ENCODE measurements at places on chromosomes 6 and 20.
A peak's percentile ranks its signal among the peaks of the same experiment; 100 is the strongest.

DNA sequence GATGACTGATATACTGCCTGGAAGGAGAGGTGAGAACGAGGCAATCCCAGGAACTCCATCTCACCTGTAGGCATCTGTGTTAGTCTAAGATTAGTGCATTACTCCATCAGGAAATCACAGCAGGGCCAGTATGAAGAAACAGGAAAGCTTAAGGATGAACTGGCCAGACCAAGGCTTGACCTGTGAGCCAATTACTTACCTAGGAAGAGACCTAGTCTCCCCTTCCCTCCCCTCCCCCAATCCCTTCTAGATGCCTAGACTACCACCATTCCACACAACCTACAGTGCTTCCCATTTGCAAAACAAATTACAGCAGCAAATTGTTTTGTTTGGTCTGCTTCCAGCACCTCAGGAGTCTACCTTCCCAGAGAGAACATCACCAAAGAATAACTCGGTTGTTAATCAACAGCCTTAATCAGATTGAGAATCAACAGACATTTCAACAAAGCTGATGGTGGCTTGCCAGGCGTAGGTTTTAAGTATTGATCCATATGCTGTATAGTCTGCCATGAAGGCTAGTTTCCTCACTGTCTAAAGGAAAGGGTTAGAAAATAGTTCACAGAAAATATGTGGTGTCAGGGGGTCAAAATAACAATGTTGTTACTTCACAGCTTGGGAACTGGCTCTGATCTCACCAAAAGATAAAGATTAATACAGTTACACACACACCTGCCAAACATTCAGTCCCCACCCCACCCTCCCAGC lies 10.1 kb downstream of the PKHD1 start:
- no peak for DNase-seq

DNA sequence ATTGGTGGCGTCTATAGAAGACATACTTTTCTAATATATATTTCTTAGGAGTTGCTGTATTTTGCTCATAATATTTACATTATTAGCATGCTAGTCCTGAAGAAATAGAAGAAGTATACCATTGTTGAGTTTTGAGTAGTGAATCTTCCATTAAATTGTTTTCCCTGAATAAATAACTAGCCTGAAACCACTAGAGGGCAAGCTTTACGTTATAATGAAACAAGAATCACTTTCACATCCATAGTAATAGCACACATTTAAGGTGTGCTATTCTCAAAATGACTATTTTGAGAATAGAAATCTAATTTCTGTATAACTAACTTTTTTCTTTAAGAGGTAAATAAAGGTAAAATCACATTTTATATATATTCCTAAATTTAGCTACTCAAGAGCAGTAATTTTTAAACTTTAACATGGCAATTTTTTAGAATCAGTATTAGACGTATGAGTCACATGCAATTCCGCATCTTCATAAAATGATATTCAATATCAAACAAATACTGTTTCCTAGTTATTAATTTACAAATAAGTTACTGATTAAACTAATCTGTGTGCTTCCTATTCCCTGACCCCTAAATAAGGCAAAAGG lies 213.2 kb upstream of the MANEA start:
- no peak for DNase-seq

GRCh38 chr6:62479697-62480220 lies 193.7 kb upstream of the KHDRBS2 start:
- no peak for DNase-seq

- no peak for DNase-seq
Observed at GRCh38 chr20:54189630-54190029, 15.8 kb upstream of the CYP24A1 start.

GRCh38 chr6:11964729-11965335 lies 47.3 kb upstream of the HIVEP1 start:
- no peak for DNase-seq

DNA sequence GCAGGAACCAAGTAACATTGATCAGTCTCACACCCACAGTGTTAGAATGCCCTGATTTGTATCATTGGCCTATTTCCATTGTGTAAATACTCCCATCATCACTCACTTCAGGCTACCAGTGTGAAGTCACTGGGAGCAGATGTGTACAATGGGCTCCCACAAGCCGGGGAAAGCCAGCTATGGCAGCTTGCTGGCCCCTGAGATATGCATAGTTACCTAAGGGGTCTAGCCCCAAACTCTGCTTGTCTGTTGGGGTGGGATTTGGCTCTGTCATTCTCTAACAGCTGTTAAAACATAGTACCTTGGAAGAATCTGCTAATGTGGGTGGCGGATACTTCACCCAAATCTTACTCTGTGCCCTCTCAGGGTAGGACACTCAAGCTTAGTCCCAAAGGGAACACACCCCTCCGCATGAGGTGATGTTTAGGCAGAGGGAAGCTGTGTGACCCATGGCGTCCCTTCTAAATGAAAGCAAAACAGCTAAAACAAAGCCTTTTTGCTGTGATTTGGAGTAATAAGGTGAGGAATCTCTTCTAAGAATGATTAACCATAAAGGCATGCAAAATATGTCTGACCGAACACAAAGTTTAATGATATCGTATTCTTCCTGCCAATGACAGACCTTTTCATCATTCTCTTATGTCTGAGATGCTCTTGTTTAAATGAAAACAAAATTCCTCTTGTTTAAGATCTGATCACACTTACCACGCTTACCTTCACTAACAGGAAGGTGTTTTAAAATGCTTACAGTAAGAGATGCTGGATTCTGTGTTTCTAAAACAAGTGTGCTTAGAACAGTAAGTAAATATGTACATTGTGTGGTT lies 45.9 kb upstream of the PXDC1 start:
- no peak for DNase-seq

DNA sequence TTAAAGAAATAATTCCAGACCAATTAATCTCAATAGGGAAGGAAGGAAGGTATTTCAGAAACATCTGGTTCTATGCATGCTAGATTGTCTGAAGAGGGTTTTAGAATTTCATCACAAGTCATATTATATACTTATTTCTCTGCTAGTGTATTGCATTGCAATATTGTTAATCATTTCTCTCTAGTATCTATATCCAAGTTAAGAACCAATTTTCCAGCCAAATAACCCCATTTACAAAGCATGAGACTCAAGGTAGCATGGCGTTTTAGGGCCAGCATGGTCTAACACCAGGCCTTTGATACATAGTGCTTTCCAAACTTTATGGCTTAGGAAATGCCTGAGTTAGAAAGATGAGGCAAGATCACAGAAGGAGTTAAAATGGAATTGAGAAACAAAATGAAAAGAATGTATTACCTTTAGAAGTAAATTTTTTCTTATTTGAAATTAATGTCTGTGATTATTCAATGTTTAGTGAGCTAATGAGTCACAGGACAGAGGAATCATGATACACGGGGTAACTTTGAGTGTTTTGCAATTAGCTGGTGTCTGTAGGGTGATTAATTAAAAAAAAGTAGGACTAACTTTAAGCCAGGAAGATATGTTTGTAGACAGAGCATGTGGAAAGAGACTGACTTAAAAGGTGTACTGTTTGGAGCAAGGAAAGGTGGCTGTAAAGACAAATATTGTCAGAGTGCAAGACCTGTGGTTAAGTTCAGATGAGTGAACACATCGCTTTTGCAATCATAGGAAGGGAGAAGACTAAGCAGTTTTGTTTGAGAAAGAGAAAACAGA lies 1006.2 kb upstream of the CITED2 start:
- no peak for DNase-seq

- DNase-seq, result no peak
Observed at GRCh38 chr6:158909938-158910337, 90.1 kb downstream of the RSPH3 start.

GRCh38 chr6:78538002-78538401 lies 329.3 kb upstream of the IRAK1BP1 start:
- DNase-seq, result no peak

GRCh38 chr6:391559-392440 lies at the start of gene IRF4:
IRF4 (plus strand) TSS chr6:391752; CDS start chr6:393153, 1,401 bp downstream.
- DNase-seq, result peak; percentile 74

GRCh38 chr6:75943381-75943780 lies 129.1 kb downstream of the IMPG1 start:
- no peak for DNase-seq

- no peak for DNase-seq
Observed at GRCh38 chr6:83051377-83052172, 14.1 kb downstream of the UBE3D start.

- no peak for DNase-seq
Observed at GRCh38 chr6:133277228-133277899, 36.2 kb downstream of the EYA4 start.

DNA sequence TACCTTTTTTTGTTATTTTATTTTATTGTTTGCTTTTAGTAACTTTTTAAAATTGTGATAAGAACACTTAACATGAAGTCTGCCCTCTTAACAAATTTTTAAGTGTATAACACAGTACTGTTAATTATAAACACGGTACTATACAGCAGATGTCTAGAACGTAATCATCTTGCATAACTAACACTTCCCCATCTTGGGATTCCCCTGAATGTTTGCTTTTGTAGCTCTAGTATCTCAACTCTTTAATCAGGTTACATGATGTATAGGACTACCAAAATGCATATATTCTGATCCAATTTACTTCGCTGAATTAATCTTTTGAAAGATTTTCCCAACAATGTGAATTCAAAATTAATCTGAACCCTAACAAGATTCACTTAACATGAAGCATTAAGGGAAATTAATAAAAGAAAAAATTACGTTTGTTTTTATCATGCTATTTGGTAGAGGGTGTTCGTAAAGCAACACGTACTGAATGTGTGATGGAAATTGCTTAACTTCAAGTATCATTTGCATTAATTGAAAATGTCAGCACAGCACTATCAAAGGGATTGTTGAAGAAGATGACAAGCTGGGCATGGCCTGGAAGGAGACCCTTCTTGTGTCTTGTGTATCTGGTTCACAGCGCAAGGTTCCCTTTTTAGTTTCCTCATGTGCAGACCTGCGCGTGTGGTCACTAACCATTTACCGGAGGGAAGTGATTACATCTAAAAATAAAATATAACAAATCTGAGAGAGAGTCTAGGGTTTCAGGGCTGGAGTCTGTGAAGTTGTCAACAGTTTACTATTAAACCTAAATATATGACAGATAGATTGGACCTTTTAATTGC lies 15.2 kb downstream of the COL19A1 start:
- no peak for DNase-seq

GRCh38 chr6:18216411-18216810 lies 47.9 kb downstream of the DEK start:
- DNase-seq, result no peak

DNA sequence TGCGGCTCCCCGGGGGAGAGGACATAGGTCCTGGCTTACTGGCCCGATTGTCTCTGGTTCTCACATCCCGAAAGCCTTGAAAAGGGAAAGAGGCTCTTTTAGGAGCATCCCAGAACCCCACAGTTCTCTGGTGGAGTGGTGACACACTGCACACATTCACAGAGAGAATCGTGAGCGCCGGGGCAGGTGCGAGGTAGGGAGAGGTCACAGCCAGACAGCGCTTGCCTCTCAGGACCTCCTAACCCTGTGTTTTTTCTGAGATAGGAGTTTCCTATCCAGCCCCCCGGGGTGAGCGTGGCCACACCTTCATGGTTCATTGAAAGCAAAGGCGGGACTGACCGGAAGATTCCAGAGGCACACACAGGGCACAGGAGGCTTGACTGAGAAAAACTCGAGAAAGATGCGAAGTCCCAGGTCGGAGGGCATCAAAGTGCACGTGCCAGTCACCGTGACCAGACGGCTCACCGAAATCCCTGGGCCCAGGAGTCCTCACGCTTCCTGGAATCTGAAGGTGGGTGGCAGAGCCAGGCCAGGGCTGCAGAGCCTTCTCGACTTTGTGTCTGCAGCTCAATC lies 46.5 kb upstream of the FRMD1 start:
- no peak for DNase-seq

- no peak for DNase-seq
Observed at GRCh38 chr6:101907356-101908217, 514.1 kb downstream of the GRIK2 start.

Measured in activated T-helper 9 cell treated with anti-CD3 and anti-CD28 coated beads, Interleukin-2, amount 50 U/mL, for 16 hours (primary cell).